ENCODE measurements at places on chromosomes 7 and 10.

- DNase-seq, result no peak
Measured at GRCh38 chr7:115635876-115636275, 394.7 kb downstream of the TFEC start.

- no peak for DNase-seq
Measured at GRCh38 chr7:34396437-34397064, 261.5 kb upstream of the NPSR1 start.

GRCh38 chr10:92829042-92829785 is 19.1 kb upstream of the EXOC6 start:
- DNase-seq, result no peak

DNA sequence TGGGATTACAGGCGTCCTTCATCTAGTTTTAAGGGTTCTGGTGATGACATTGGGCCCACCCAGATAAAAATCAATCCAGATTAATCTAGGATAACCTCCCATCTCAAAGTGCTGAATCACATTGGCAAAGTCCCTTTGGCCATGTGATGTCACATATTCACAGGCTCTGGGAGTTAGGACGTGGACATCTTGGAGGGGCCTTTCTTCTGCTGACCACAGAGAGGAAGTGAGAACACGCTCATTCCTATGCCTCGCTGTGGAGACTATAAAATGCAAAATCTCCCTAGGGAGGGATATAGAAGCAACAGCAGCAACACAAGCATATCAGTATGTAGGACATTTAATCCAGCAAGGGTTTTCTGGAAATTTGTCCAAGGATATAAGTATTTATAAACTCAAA is 266.0 kb upstream of the PITRM1 start:
- no peak for DNase-seq

GRCh38 chr10:792792-793100 is 103.3 kb upstream of the DIP2C start:
- no peak for DNase-seq

DNA sequence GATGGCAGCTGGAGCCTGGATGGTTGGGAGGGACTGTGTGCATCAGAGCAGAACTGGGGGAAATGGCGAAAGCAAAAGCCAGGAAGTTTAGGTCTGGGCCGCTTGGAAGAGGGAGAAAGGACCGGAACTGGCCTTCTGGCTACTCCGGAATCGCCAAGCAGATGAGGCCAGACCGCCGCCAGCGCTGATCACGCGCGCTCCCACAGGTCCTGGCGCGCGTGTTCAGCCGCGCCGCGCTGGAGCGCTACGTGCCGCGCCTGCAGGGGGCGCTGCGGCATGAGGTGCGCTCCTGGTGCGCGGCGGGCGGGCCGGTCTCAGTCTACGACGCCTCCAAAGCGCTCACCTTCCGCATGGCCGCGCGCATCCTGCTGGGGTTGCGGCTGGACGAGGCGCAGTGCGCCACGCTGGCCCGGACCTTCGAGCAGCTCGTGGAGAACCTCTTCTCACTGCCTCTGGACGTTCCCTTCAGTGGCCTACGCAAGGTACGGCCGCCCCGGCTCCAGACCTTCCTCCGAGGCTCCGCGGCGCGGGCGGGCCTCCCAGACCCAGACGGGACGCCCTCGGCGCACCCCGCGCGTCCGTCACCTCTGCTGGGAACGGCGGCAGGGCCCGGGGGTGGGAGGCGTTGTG is 2.0 kb downstream of the CYP26C1 start:
- DNase-seq, result no peak

DNA sequence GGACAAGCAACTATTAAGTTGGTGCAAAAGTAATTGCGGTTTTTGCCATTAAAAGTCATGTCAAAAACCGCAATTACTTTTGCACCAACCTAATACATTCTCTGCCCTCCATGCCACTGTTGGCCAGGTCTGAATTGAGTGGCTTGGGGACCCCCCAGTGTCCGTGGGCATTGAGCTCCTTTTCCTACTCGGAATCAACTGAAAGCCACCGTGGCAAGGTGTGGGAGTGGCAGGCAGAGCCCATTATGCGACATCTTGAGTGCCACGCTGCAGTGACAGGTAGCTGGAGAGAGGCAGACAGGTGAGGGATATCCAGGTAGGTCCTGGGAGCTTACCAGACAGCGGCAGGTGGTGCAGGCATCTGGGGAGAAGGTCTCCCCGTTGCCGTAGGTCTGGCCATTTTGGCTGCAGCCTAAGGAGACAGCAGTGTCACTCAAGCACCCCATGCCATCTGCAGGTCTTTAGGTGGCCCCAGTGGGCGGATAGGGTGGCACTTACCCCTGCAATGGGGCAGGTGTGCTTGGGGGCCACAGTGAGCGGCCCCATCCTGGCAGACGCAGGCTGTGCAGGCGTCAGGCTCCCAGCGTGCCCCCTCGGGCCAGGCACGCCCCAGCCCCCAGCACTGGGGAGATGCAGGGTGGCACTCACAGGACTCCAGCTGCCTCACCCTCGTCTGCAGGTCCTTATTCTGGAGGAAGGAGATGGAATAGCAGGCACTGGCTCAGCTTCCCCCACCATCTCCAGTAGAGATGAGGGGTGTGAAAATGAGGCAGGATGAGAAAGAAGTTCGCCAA is 3.5 kb downstream of the KCP start:
- no peak for DNase-seq

DNA sequence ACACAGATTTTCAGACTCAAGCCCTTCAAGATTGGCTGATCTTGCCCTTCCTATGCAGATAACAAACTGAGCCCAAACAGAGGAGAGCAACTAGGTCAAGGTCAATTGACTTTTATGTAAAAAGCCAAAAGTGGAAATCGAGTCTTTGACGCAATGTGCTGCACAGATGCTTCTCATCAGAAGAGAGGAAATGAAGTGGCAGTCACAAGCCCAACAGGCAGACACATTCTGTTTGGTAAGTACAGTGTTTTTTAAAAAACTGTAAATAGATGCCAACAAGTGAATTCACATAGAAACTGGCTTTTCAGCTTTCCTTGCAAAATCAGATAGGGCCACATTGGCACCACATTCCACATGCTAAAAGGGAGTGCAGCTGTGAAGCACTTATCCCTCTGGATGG is 606.6 kb downstream of the KCNMA1 start:
- DNase-seq, result no peak

- DNase-seq, result no peak
Measured at GRCh38 chr10:129307141-129307540, 159.9 kb upstream of the MGMT start.

DNA sequence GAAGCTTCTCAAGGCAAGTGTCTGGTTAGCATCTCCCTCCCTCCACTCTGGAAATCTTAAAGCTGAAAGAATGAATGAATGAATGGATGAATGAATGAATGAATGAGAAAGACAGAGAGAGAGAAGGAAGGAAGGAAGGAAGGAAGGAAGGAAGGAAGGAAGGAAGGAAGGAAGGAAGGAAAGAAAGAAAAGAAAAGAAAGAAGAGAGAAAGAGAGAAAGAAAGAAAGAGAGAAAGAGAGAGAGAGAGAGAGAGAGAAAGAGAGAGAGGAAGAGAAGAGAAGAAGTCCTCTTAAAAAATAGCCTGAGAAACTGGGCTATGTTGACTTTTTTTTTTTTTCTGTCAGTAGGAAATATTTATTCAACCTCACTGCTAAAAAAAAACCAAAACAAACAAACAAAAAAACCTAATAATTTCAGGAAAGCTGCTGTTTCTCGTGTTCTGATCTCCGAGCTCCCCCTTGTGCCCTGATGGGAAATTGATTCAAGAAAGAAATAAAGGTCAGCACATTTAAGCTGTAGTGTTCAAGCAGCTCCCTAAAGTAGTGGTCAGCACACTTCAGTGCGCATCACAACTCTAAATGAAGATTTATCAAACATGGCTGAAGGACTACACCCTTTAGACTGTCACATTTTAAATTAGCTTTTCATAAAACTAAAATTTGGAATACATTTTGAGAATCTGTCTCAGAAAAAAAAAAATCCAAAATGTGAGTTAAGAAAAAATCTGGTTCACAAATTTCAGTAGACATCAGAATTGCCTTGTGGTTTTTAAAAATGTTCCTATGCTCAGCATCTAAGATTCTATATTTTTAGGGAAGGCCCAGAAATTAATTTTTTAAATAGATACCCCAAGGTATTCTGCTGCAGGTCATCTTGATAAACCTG is 154.3 kb downstream of the ELAPOR2 start:
- no peak for DNase-seq

DNA sequence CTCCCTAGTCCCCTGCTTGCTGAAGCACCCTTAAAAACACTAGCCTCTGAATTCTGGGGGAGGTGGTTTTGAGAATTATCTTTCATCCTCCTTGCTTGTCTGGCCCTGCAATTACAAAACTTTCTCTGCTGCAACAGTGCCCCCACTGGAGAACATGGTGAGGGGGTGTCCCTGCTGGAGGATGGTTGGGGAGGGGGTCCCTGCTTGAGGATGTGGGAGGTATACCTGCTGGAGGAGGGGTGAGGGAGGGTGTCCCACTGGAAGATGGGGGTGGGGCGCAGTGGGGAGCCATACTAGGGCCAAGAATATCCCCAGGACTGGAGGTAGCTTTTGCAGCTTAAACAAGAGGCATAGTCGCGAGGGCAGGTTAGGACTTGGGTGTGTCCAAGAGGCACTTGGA is 3.2 kb upstream of the POLM start:
- DNase-seq, result no peak

DNA sequence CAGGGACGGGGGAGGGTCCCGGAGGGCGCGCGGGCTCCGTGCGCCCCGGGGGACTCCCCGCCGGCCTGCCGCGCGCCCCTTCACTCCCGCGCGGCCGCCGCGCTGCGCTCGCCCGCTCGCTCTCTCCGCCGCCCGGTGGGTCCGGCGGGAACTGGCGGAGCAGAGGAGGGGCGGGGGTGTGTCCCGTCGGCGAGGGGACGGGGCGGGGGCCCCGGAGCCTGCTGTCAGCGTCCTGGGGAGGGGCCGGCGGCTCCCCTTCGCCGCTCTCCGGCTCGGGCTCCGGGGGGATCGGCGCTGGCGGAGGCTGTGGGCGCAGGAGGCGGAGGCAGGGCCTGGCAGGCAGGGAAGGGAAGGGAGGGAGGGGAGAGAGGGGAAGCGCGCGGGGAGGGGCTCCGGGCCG is at the start of gene SH3PXD2A:
Gene SH3PXD2A, minus strand, starts transcription at position 153 of the 400 bp plus-strand sequence. CDS start 310 bp downstream, outside the sequence.
- peak; percentile 13 for DNase-seq

GRCh38 chr7:117077658-117078057 is 124.4 kb downstream of the ST7 start:
- no peak for DNase-seq

GRCh38 chr10:7192831-7193361 is 217.9 kb downstream of the SFMBT2 start:
- DNase-seq, result peak; percentile 27

DNA sequence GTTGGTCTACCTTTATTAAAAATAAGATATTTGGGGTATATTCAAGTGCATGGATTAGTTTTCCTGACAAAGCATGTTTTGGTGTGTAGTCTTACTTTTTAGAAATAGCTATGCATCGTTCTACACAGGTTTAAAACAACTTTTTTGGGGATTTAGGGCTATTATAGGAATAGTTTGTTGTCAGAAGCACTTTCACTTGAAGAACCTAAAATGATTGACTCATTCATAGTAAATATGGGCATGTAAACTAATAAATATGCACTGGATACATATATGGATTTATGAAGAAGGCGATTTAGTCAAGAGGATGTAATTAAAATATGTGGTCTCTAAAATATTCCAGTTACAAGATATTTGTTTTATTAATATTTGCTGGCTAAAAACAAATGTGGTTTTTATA is 2.0 kb downstream of the ARL4A start:
- DNase-seq, result no peak

DNA sequence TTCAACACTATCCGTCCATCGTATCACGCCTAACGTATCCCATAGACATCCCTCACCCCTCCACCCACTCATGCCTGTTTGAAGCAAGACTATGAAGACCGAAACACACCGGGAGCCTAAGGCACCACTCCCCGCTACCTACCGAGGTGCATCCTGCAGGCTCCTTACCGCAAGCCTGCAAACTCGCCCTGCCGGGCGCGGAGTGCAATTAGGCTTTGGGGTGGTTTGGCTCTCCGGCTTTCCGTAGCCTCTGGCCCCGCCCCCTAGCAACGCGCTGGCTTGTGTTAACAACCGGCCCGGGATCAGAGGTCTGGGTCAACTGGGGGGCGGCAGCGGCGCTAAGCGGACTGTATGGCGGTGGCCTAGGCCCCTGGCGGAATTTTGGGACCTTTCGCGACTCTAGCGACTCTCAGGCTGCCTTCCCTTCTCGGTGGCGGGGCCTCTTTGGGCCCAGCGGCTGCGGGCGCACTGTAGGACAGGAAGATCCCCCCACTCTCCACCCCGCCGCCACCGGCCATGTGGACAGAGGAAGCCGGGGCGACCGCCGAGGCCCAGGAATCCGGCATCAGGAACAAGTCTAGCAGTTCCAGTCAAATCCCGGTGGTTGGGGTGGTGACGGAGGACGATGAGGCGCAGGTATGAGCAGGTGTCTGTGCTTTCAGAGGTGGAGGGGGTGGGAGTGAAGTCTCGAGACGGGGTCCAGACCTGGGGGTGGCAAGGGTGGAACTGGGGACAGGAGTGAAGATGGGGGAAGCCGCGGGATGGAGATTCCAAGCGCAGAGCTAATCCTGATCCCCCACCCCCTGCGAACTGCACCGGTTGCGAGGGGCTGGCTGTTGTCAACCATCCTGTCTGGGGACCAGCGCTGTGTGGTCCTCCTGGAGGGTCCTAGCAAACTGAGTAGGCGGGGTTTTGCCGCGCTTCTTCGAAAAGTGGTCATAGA is at the start of gene CFAP69:
Gene CFAP69, plus strand, starts transcription at position 266 of the 943 bp plus-strand sequence. Its CDS starts 251 bp downstream, at position 517.
- DNase-seq, result peak; percentile 77

- DNase-seq, result no peak
Measured at GRCh38 chr7:1562597-1563051, 6.6 kb upstream of the TMEM184A start.

- no peak for DNase-seq
Measured at GRCh38 chr7:129095258-129095657, 40.3 kb upstream of the TNPO3 start.

- DNase-seq, result peak; percentile 29
Measured at GRCh38 chr7:99623702-99624447, 7.1 kb downstream of the ZSCAN25 start.

- no peak for DNase-seq
Measured at GRCh38 chr10:14625192-14625631, 149.5 kb downstream of the FAM107B start.

DNA sequence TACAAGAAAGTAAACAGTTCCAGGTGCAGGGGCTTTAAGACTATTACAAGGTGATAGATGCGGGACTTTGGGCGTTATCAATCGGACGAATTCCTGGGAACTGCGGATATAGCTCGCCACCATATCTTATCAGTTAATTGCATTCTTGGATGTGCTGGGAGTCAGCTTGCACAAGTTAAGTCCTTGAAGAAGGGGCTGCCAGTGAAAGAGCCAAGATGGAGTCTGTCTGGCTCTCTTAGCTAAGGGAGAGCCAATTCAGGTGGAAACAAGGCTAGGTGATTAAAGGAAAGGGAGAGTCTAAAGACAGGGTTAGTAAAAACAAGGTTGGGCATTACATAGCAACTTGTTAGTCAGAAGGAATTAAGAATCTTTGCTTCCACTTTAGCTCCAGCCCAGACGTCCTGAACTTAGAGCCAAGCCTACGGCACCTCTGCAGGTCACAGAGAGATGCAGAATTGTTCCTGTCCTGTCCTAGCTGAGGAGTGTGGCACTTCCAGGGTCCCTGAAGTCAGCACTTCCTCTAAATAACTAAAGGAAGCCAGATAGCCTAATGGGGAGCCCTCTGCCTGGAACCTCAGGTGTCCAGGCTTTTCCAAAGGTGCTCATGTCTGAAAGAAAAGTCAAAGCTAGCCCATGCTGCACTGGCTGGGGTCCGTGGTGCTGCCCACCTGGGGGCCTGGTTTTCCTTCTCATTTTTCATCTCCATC is 17.3 kb downstream of the ZC3HAV1 start:
- no peak for DNase-seq

Measured in stimulated activated CD4-positive, alpha-beta T cell treated with anti-CD3 and anti-CD28 coated beads, Interleukin-4, amount 100 ng/mL, for 4 hours (primary cell).